ENCODE measurements at places on chromosomes 16 and 17. TPM values are rescaled to one million over a fixed set of nuclear protein-coding genes. Genes with fewer than 3 reads are reported as not detected.

The KRTAP16-1 gene
- not detected for total RNA-seq

DNA sequence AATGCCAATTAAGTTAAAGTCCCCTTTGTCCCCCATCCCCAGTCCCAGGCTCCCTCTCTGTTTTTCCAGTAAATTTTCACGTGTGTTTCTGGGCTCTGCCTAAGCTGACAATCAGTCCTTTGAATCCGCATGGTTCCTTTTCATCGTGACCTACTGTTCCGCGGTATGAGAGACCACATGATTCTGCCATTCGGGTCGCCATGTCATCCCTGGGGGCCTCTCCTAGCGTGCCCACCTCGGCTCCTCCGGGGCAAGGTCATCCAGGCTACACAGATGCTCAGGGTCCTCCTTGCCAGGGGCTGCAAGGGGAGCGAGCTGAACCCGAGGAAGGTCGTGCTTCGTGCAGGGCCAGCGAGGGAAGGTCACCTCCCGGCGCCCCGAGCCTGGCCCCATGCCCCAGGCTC, 157.6 kb downstream of the RAB11FIP4 start:
- no peak for DNase-seq
- peaks cover 18% of the 10 kb centered on the region for H3K27me3 ChIP-seq
- no peaks in the 10 kb centered on the region for H3K36me3 ChIP-seq

DNA sequence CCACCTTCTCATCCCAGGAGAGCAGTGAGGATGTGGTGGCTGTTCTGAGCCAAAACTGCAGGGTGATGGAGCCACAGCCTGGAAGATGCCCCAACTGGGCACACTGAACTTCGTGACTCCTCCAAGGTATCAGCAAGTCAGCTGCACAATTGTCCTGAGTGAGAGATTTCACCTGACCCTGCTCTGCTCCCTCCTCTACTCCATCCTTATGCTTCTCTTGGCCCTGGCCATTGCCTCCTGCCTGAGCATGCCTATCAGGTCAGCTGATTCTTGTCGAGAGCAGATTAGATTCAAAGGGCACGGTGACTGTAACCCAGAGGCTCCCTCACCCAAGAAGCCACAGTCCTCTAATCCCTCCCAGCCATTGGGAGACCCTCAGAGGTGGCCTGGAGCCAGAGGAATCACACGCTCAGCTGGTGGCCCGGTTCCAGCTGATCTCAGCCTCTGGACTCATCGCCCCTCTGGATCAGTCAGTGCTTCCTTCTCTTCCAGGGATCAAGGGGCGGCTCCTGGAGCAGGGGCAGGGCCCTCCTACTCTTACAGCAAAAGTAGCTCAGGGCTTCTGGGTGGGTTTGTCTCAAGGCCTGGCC, 7.0 kb upstream of the CYB561 start:
- DNase-seq, result no peak
- no peaks in the 10 kb centered on the region for H3K36me3 ChIP-seq
- H3K4me3 ChIP-seq, result no peak overlapping the region
- no peaks in the 10 kb centered on the region for H3K4me1 ChIP-seq
- H3K27me3 ChIP-seq, result no peaks in the 10 kb centered on the region

GRCh38 chr16:80932708-80933095, 74.0 kb downstream of the CMC2 start:
- H3K4me3 ChIP-seq, result peak overlapping the region; percentile 34
- H3K27ac ChIP-seq, result no peak overlapping the region
- H3K4me1 ChIP-seq, result no peaks in the 10 kb centered on the region
- peaks cover 19% of the 10 kb centered on the region for H3K27me3 ChIP-seq

The RPL27 gene
- total RNA-seq, result 1,415 TPM

The OR4D1 gene
- 0.32 TPM for total RNA-seq

The KIF19 gene
- 0.36 TPM for total RNA-seq

DNA sequence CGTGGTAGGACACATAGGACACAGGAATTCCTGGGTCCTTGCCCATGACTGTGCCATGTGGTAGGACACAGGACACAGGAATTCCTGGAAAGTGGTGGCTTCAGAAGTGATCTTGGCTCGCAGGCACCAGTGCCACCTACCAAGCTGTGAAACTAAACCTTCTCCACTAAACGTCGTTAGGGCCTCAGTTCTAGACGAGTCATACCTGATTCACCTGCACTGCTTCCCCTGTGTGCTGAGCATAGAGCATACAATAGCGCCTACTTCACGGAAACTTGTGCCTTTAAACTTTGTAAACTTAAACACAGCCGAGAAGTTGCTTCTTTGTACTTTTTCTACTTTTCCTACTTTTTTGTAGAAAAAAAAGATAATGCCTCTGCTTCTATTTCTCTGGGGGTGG, 4.8 kb downstream of the SOX8 start:
- H3K27me3 ChIP-seq, result peaks cover 17% of the 10 kb centered on the region
- peaks cover 7% of the 10 kb centered on the region for H3K4me1 ChIP-seq
- no peak for DNase-seq
- H3K4me3 ChIP-seq, result no peak overlapping the region

GRCh38 chr16:57687363-57687929, 7.2 kb upstream of the DRC7 start:
- H3K27me3 ChIP-seq, result no peaks in the 10 kb centered on the region
- no peaks in the 10 kb centered on the region for H3K36me3 ChIP-seq
- no peak overlapping the region for H3K4me3 ChIP-seq
- no peak for DNase-seq

All from H1 (cell line).